ELR (cell line): ENCODE measurements at places on chromosomes 6 and 20.

- peak; percentile 72 for DNase-seq
These were observed 115.9 kb downstream of the FYN start for GRCh38 chr6:111757342-111757741.

DNA sequence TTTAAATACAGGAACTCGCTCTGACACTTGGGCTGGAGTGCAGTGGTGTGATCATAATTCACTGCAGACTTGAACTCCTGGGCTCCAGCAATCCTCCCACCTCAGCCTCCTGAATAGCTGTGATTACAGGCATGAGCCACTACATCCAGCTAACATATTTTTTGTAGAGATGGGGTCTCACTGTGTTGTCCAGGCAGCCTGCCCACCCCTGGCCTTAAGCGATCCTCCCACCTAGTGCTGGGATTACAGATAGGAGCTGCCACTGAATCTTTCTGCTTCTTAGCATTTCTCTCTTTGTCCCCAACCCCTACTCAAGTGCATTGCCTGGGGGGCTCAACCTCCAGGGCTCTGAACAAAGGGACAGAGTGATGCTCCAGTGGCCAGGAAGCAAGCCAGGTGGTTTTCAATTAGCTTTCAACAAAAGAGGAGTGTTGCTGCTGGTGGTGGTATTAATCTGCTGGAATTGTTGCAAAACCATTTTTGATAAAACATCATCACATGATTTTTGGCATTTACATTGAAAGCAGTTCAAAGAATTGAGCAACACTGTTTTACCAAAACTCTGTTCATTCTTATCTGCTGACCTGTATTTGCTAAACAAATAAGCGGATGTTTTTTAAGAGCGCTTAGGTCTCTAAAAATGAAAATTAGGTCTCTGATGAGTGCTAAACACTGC lies 40.4 kb upstream of the BPIFA2 start:
- no peak for DNase-seq

DNA sequence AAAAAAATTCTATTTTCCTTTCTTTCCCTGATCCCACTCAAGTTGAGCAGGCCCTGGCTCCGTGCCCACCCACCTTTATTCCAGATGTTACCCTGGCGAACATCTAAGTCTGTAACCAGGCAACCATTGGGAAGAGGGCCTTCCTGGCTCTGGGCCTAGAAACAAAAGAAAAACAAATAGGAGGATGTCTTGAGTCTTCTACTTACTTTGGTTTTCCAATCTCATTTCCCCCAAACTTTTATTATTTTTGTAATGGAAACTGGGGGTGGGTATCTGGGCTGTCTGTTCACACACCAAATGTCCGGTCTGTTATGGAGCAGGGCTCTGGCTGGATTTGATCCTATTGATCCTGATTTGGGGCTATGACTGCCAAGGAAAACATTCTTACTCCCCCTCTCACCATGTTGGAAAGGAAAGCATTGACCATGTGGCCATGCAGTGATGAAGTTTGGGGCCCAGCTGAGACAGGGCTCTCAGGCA lies 744.1 kb downstream of the DHX35 start:
- no peak for DNase-seq

DNA sequence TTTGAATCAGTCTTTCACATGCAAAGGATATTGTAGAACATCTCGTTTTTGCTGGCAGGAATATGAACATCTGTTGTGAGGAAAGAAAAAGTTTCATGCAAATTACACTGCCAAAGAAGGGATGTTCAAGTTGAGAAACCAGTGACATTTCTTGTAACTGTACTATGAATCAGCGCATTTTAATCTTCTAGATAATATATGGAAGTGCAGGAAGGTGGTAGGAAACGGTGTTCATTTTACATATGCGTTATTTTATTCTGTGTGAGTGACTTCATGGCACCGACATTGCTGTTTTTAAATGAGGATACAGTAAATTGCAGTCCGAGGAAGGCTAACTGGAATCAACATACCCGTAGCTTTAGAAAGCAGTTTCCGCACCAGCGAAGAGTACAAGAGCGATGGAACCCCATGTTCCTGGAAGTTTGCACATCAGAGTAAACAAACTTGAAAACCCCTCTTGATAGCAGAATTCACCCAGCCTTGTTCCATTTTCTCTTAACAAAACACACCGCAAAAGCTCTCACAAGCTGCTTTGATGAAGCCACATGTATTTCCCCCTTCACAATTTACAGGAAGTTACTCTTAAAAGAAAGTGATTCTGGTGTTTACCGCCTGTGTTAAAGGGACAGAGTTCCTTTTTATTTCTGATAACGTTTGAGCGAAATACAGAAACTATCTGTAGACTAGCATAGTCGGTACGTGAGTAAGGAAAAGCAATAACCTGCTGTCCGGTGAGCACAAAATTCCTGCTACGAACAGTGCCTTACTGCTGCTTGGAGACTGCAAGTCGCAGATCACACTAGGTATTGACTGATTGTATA lies 11.5 kb downstream of the PRDM1 start:
- peak; percentile 51 for DNase-seq

GRCh38 chr6:37042150-37042549 lies 36.7 kb downstream of the FGD2 start:
- no peak for DNase-seq

DNA sequence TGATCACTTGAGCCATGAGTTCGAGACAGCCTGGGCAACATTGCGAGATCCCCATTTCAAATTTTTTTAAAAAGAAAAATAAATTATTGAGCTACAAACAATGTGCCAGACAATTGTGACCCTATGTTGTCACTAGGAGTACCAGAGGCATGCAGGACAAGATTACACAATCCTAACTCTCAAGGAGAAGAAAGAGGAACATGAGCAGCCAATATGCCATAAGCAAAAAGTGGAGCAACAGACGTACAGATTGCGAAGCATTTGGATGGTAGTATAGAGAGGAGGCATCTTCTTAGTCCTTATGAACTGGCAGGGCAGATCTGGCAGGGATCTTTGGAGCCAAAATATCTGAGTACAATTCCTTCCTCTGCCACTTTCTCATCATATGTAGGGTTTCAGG lies 156.4 kb downstream of the OR2B2 start:
- no peak for DNase-seq

GRCh38 chr6:130204322-130204721 lies 18.4 kb downstream of the SAMD3 start:
- no peak for DNase-seq

DNA sequence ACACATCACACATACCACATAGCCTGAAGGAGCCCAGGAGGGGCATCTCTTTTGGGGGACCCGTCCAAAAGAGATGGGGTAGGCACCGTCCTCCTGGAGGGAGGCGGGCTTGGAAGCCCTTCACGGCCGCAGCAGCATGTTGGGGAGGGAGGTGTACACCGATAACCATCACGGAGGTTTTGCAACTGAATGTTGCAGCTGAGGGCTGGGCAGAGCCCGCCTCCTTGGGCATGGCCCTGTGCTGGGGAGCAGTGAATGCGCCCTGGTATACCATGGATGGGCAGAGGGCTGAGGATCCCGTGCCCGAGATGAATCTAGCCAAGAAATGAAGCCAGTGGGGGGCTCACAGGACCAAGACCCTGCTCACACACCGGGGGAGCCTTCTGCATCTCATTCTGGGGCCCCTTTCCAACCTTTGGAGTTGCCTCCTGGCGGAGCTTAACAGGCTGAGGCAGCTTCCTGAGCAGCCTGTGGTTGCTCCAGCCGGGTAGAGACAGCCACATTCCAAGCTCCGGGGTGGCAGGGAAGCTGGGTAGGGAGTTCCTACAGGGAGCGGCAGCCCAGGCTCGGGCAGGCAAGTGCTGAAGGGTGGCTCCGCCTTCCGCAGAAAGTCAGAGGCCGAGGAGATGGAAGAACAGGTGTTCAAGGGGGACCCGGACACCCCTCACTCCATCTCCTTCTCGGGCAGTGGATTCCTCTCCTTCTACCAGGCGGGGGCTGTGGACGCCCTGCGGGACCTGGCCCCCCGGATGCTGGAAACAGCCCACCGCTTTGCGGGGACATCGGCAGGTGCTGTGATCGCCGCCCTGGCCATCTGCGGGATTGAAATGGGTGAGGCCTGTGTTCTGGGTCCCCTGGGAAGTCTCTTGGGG lies at the start of gene PNPLA1:
TSS of gene PNPLA1 (plus strand) at position 227 of the 872 bp plus-strand sequence. CDS start at position 627, 400 bp downstream.
- no peak for DNase-seq

DNA sequence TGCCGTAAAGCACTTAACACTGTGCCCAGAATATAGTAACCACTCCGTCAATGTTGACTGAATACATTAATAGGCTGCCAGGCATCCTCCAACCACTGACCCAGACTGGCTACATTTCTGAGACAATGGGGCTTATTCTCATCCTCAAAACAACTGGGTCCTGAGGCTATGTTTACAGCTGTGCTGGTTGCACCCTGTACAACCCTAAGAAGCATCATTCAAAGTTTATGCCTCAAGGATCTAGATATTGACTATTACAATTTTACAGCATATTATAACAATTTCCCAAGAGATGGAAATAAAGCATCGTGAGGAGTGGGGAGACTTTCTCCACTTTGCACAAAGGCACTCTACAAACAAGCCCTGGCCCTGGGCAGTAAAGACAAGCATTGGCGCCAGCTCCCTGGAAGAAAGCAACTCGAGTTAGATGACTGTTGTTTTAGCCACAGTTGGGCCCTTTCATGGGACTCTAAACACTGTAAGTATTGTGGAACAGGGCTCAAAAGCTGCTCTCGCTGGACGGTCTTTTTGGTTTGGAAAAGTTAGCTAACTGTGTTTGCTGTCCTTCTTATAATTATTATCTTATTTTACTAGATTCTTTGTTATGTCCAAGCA lies 30.2 kb downstream of the MYLIP start:
- DNase-seq = no peak

DNA sequence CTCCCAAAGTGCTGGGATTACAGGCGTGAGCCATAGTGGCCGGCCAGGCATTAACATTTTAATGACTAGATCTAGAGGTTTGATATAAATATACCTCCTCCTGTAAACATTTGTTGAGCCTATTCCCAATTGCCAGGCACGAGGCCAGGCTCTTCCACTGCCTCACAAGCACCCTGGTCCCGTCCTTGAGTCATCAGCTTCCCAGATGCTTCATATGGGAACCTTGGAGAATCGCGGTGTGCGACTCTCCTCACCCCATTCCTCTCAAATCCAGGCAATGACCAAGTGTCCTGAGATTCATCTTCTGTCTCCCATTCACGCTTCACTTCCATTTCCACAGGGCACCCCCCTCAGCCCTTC lies 35.9 kb upstream of the PIM1 start:
- DNase-seq = peak; percentile 95

DNA sequence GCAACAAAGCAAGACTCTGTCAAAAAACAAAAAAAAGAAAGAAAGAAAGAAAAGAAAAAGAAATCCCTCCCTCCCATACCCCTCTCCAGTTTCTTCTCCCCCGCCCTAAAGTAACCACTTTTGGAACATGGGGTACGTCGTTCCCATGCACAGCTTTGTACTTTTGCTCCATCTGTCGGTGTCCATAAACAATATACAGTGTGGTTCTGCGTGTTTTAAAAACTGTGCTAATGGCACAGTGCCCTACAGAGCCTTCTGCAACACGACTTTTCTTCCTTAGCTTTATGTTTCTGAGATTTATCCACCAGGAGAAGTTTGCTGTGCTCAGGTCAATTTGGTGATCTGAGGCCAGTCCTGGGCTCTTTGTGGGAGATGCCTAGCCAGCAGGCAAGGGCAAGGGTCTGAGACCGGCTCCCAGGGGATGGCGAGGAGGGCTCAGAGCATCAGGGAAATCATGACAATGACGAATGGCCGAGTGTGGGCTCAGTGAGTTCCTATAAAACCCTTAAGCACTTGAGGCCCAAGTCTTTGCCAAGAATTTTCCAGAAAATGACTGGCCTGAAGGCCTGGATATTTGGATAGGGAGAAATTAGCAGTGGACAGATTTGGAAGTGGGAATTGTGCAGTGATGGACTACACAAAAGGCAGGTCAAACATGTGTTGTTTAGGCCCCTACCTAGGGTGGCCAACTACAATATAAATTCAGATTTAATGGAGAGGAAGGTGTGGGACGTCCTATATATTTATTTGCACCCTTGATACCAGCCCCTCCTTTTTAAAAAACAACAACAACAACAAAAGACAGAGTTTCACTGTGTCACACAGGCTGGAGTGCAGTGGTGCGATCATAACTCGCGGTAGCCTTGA lies 1.9 kb upstream of the BCAS4 start:
- DNase-seq = no peak

DNA sequence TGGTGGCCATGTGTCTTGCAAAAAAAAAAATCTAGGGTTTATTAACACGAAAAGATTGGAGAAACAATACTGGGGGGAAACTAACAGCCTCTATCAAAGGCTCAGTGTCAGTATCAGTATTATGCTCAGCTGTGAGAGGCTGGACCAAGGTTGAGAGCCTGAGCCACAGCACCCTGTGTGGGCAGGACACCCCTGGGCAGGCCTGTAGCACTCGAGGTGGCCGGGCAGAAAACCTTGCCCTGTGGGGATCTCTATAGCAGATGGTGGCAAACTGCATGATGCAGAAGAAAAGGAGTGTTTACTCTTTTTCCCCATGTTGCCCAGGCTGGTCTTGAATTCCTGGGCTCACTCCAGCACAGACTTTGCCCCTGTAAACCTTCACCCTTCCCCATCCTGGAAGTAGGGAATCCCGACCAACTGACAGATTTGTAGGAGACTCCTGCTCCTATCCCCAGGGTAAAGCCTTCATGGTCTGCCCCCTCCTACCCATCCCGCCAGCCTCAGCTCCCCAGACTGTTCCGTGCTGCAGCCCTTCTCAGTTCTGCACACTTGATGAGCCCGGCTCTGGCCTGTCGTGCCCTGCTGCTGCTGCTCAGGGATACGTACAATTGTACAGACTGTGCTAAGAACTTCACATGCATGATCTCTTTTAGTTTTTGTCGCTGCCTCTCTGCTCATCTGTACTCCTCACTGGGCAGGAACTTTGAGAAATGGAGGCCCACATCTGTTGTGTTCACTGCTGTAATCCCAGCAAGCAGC lies 8.0 kb upstream of the KIFC1 start:
- no peak for DNase-seq
